NCI-H1436 treated with DMSO at 0.1 percent for 48 hours (cell line): ENCODE measurements at places on chromosomes 3 and 15.

DNA sequence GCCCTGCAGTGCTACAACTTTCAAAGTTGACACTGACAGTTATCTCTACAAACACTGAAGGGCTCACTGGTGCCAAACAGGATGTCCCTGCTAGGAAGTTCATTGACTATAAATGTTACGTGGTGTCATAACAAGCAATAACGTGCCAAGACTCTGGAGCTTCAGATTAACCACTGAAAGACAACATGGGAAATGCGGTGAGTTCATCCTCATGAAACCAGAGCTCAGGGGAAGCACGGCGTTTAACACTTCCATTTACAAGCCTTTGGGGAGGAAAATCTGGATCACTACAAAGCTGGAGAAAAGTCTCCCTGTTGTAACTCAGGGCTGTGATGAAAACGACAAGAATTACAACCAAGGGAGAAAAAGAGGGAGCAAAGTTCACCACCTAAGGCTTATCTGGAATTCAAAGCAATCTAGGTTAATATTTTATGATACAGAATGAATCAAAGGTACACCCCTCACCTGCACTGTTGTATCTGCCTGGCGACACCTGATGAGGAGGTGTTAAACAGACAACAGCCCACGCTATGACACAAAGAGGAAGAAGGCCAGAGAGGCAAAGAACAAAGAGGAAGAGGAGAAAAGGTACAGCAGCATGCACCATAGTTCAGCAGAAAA lies 27.0 kb downstream of the SHQ1 start:
- no peak for DNase-seq

DNA sequence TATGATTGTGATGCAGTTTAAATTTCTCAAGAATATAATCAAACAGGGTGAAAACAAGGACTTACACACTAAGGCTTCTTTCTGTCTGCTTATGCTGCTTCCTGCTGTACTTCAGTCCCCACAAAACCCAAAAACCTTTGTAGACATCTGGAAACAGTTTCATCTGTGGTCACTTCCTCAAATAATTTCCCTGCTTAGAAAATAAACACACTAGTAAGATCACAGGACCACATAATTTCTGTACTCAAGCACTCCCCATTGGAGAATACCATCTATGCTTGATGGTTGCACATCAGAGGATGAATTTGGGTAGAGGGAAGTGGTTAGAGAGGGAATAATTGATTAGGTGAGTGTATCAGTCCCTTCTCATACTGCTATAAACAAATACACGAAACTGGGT lies 266.2 kb downstream of the LSAMP start:
- no peak for DNase-seq

DNA sequence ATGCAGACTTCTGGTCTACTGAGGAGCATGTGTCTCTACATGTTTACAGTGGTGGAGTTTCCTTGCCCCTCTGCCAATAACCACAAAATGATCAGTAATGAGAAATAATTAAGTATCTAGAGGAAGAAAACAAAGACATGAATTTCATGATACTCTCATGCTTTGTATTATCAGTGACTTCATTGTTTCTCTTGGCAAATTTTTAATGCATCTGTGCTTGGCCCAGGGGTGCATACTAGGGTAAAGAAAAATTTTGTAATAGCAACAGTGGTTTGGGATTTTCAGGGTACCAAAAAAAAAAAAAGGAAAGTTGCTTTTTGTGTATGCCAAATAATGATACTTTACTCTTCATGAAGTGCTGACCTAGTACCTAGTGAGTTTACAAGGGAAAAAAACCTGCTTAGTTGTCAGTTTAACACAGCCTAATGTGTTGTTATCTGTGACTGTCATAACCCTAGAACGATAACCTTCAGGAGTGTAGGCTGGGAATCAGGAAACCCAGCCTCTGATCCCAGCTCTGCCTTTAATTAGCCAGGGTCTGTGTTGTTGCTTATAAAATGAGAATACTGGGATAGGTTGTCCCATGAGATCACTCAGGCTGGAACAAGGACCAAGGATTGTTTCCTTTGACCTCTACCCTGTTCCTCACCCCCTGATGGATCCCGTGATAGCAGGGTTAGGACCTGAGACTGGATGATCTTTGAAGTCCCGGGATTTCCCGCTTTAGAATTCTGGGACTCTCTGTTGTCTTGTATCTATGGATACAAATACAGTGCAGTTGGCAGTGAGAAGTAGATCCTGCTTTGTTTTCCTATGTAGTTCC lies 117.5 kb downstream of the CMSS1 start:
- DNase-seq, result no peak

- DNase-seq, result no peak
These were observed 285.2 kb downstream of the ADAMTS17 start for GRCh38 chr15:100056411-100057072.

DNA sequence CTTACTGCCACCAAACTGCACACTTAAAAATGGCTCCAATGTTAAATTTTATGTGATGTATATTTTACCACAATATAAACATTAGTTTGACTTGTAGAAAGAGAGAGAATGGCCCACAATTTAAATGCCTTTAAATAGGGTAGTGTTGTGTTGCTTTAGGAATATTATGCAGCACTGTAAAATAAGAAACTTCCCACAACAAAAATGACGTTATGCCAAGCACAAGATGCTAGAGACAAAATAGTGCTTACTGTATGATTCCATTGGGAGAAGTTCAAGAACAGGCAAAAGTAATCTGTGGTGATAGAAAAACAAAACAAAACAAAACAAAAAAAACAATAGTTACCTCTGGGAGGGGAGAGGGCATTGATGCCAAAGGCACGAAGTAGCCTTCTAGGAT lies 91.3 kb downstream of the MEGF11 start:
- DNase-seq, result no peak

- DNase-seq, result no peak
These were observed 3.1 kb downstream of the CPLX3 start for GRCh38 chr15:74829486-74829885.

DNA sequence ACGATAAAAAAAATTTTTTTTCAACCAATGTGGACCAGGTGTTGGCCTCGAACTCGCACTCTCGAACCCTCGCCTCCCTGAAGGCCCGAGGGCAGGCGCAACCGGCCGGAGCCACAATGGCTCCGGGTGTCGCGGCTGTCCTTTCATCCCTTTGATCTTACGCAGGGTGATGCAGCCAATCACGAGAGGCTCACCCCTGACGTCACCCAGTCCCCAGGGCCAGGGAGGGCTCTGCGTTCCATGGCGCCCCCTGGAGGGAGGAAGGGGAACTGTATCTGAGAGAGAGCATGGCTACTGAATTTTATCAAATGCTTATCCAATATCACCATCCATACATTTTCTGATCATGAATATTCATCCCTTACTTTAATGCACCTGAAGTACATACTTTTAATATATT lies 15.4 kb upstream of the GMNC start:
- no peak for DNase-seq

DNA sequence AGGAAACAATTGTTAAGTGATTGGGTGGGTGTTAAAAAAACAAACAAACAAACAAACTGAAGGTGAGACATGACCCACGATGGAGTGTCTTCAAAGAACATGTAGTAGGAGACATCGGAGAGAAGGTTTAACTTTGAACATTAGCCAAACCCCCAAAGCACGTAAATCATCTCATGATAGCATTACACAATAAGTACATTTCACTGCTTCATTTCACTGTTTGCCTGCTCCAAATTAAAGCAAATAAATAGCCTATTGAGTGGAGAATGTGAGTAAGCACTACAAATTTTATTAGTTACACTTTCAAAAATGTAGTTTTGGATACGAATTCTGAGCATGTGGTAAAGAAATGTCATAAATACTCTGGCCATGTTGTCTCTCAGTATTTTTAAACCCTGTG lies 287.0 kb downstream of the SI start:
- DNase-seq, result no peak

DNA sequence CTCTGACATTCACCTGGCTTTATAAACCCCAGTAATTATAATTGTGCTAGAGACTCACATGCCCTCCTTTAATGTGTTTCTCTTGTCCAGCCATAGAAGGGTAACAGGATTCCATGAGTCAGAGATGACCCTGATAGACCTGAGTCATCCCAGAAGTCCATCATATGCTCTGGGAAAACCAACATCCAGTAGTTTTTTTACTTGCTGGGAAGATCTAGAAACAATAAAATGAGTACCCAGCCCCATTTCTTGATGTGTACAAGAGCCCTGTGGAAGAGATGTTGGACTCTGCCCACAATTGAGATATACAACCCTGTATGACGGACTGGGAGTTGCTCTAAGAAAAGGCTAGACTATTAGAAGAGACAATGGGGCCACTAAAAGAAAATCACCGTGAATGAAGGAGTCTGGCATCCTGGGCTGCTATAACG lies 22.4 kb upstream of the THUMPD3 start:
- DNase-seq, result no peak

- no peak for DNase-seq
These were observed 315.6 kb downstream of the SOX2 start for GRCh38 chr3:182027366-182027765.

DNA sequence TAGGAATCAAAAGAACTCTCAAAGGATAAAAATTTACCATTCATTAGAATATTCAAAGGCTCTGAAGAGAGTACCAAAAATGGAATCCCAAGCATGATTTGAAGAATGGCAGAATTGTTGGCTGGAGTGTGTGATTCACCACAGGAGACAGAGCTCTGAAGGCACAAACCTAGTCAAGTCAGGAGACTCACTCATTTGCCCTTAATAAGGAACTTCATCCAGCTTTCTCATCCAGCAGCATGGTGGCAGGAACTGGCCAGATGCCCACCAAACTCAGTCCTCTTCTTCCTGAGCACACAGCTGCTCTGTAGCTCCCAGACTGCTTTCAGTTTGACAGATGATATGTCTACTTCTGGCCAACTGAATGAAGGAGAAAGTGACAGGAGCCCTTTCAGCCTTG lies 16.5 kb upstream of the HEG1 start:
- DNase-seq, result no peak

DNA sequence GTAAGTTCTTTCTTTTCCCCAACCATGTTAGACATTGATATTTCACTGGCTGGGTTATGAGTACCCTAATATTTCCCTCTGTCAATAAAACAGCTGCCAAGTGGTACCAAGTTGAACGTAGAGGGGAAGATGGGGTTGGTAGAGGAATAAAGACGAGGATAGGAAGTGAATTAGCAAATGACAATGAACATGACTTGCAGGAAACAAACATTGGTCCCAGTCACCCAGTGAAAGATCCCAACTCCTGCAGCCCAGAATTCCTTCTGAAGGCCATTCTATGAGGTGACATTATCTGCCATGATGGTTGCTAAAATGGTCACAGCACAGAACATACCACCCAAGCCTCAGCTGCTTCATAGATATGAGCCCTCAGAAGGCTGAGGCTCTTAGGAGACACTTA lies 159.0 kb upstream of the CTNNB1 start:
- no peak for DNase-seq

GRCh38 chr3:158775426-158776410 lies 26.1 kb upstream of the MFSD1 start:
- no peak for DNase-seq

- no peak for DNase-seq
These were observed 243.5 kb upstream of the DCBLD2 start for GRCh38 chr3:99145031-99145430.

DNA sequence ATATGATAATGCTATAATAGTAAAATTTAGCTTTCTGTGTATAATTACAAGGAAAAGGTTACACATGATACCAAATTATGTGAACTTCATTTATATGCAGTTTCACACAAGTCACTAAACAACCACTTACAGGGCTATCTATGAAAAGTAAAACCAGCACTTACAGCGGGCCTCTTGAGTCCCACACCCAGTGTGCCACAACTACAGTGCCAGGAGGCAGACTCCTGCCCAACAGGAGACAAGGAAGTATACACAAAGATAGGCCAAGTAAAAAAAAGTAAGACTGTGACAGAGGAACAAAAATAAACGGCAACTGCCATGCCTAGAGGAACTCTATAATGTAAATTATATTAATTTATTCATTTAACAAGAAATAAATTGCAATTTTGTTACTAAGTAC lies 53.4 kb upstream of the NEK10 start:
- no peak for DNase-seq

- no peak for DNase-seq
These were observed 12.6 kb downstream of the RPUSD3 start for GRCh38 chr3:9831253-9831652.

- DNase-seq, result no peak
These were observed 7.6 kb downstream of the ZNF639 start for GRCh38 chr3:179330438-179330837.

DNA sequence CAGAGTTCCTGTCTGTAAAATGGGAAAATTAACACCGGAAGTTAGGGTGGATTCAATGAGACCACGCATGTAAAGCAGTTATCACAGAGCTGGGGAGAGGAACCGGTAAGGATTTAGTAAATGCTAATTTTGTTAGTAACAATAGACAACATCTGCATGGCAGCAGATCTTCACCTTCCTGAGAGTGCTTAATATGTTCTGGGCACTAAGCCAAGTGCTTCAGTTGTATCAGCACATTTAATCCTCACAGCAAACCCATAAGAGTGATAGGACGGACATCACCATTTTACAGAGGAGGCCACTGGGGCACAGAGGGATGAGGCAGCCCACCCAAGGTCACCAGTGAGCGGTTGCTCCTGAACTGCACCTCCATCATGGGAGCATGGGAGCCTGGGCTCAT lies 189.4 kb downstream of the WNT5A start:
- DNase-seq, result no peak
